ENCODE measurements at places on chromosomes 3 and 15. TPM values are rescaled to one million over a fixed set of nuclear protein-coding genes. Genes with fewer than 3 reads are reported as not detected.

DNA sequence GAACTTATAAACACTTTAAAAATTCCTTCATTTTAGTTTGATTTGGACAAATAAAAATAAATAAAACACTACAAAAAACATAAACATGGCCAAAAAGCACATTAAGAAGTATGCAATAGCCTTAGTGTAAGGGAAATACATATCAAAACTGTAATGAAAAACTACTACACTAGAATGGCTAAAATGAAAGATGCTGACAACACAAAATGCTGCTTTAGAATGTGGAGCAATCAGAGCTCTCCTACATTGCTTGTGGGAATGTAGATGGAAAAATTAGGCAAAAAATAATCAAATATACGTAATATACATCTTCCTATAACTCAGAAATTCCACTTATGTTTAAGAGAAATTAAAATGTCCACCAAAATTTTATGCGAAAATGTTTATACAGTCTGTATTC lies 96.2 kb downstream of the ABI3BP start:
- H3K4me3 ChIP-seq = no peak overlapping the region
- H3K4me1 ChIP-seq = peaks cover 20% of the 10 kb centered on the region
- H3K36me3 ChIP-seq = no peaks in the 10 kb centered on the region
- H3K27me3 ChIP-seq = no peaks in the 10 kb centered on the region
- no peak overlapping the region for H3K27ac ChIP-seq
- DNase-seq = no peak

DNA sequence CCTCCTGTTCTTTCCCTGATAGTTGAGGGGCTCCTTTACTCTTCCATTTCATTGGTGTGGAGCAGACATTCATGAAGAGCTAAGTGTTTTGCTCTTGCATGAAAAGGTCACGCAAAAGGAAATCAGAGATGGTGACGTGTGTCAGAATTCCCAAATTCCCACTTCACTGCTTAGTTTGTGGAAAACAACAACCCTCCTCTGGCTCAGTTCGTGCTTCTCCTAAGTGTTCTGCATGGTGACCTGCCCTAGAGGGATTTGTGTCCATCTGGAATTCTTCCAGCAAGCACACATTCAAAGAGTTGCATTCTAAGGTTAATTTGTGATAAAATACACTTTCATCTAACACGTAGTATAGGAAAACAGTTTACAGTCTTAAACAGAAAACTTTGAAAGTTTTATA lies 95.6 kb downstream of the IMPG2 start:
- DNase-seq = no peak
- H3K27ac ChIP-seq = no peak overlapping the region
- no peaks in the 10 kb centered on the region for H3K36me3 ChIP-seq
- no peak overlapping the region for H3K4me3 ChIP-seq
- H3K27me3 ChIP-seq = no peaks in the 10 kb centered on the region

DNA sequence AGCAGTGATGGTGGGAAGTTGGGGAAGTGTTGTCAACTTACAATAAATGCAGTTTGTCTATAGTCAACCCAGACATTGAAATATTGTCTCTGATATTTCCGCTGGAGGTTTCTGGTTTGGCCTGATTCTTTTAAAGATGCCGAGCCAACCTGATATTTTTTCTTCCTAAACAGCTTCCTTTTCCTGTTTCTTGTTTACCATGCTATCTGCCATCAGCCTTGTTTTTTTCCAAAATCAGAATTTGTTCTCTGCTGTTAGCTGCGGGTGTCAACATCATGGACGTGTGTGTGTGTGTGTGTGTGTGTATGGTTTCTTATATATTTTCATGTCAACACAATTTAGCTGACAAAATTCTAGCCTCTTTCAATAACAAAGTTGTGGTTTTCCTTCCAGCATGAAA lies 41.2 kb upstream of the XCR1 start:
- no peak overlapping the region for H3K27ac ChIP-seq
- no peak overlapping the region for H3K4me3 ChIP-seq
- no peak for DNase-seq
- no peaks in the 10 kb centered on the region for H3K27me3 ChIP-seq

GRCh38 chr3:183381673-183382072 lies 46.7 kb downstream of the MCF2L2 start:
- H3K27me3 ChIP-seq = no peaks in the 10 kb centered on the region
- no peak for DNase-seq
- no peaks in the 10 kb centered on the region for H3K36me3 ChIP-seq

DNA sequence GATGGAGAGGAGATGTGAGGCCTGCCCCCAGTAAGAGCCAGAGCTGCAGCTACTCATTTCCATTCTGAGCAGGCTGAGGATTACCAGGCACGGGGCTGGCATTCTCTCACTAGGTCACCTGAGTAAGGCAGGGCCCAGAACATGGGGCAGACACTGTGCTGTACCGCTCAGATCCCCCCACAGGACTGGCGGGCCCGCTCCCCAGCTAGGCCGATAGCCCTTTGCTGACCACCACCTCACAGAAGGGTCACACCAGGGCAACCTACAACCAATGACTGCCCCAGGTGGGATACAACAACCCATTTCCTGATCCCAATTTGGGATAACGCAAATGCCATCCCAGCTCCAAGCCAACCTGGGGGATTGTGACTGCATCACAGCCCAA lies 52.5 kb downstream of the OXNAD1 start:
- no peaks in the 10 kb centered on the region for H3K4me1 ChIP-seq
- no peaks in the 10 kb centered on the region for H3K36me3 ChIP-seq
- H3K4me3 ChIP-seq = no peak overlapping the region
- H3K27ac ChIP-seq = no peak overlapping the region

DNA sequence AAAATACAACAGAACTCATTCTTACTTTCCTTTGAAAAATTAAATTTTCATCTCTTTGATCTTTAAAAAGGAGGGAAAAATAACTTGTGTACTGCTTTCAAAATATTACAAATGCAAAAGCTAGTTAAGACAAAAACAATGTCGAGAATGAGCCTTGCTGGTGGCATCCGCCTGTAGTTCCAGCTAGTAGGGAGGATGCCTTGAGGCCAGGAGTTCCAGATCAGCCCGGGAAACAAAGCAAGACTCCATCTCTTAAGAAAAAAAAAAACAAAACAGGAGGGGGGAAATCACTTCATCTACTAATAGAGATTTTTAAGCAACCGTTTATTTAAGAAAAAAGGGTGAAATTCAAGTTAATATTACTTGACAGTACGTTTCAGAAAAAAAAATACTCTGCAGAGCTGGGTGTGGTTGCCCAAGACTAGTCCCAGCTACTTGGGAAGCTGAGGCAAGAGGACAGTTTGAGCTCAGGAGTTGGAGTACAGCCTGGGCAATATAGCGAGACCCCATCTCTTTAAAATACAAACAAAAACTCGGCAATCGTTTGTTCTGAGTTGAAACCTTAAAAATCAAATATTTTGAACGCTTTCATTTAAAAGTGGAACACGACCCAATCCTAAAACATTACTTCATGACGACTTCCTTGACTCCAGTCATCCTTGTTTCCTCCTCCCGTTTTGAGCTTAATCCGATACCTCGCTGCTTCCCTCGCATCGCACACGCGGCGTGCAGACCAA lies 1.2 kb downstream of the KPNA1 start:
- peak overlapping the region; percentile 79 for H3K4me3 ChIP-seq
- DNase-seq = no peak
- peaks cover 30% of the 10 kb centered on the region for H3K4me1 ChIP-seq

GRCh38 chr3:33004961-33005360 lies 53.5 kb downstream of the CCR4 start:
- H3K4me1 ChIP-seq = no peaks in the 10 kb centered on the region
- no peaks in the 10 kb centered on the region for H3K27me3 ChIP-seq
- H3K4me3 ChIP-seq = no peak overlapping the region
- no peak overlapping the region for H3K27ac ChIP-seq
- H3K36me3 ChIP-seq = peaks cover 3% of the 10 kb centered on the region
- DNase-seq = no peak

- no peak overlapping the region for H3K27ac ChIP-seq
- no peak for DNase-seq
- H3K4me1 ChIP-seq = peaks cover 9% of the 10 kb centered on the region
- no peaks in the 10 kb centered on the region for H3K36me3 ChIP-seq
- no peaks in the 10 kb centered on the region for H3K27me3 ChIP-seq
- H3K4me3 ChIP-seq = no peak overlapping the region
These were observed 18.2 kb downstream of the ZNF592 start for GRCh38 chr15:84766461-84767035.

DNA sequence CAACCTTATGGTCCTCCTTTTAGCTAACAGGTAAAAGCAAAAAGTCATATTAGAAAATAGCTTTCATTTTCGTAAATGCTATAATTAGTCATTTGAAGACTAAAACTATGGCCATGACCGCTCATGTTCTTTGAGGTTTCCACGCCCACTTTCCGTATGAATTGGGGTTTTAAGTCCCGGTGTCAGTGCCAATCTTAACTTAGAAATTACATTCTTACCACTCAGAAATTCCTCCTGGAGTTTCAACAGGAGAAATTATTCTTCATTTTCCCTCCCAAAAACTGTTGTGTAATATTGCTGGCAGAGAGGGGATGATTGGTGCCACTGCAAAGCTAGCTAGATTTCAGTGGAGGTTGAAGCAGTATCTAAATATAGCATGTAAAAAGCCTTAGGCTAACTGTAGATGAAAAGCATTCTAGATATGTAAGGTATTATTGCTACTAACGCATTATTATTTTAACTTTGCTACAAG lies 71.0 kb upstream of the MDFIC2 start:
- no peaks in the 10 kb centered on the region for H3K27me3 ChIP-seq
- no peak overlapping the region for H3K4me3 ChIP-seq
- no peak for DNase-seq
- no peaks in the 10 kb centered on the region for H3K36me3 ChIP-seq
- no peak overlapping the region for H3K27ac ChIP-seq

DNA sequence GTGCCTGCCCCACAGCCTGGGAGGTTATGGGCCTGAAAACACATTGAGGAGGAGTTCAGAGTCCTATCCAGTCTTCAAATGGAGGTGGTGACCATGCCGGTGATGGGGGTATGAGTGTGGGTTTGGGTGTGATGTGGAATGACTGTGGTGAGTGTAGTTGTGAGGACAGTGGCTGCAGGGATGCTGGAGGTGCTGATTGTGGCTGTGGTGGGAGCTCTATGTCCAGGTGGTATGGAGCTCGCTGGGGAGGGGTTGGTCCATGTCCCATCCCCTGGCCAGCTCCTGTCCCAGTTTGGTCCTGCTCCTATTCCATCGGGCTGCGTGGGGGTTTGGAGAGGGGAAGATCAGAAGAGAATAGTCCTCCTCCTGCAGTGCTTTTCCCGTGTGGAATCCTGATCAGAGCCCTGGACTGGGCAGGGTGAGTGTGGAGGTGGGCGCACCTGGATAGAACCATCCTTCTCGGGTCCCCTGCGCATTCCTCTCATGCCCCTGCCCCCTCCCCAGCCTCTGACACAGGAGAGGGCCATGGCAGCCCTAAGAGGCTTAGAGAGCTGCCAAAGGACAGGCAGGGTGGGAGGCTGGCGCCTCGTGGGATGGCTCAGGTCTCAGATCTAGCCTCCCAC lies 23.0 kb upstream of the GOLGA6C start:
- H3K27ac ChIP-seq = no peak overlapping the region
- no peak for DNase-seq
- no peaks in the 10 kb centered on the region for H3K27me3 ChIP-seq
- H3K4me3 ChIP-seq = no peak overlapping the region

GRCh38 chr15:59420986-59421618 lies 16.9 kb upstream of the FAM81A start:
- H3K4me1 ChIP-seq = no peaks in the 10 kb centered on the region

DNA sequence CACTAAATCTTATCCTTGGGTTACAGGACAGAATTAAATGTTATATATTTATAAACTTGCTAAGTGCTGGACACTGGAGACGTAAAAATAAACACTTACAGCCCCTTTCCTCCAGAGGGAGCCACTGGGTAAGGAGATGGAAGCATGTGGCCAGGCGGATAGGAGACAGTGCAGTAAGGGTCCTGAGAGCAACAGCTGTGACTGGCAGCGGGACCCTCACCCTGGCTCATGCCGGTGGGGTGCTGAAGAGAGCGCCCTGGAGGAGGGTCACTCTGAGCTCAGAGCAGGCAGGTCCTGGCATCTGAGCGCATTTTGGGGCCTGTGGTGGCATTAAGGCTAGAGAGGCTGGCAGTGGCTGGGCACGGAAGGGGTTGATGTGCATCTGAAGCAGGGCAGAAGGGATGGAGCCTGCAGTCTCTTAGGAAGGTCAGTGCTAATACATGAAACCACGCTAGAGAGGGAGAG lies 16.0 kb downstream of the SEC61A1 start:
- no peak for DNase-seq
- no peak overlapping the region for H3K4me3 ChIP-seq
- H3K4me1 ChIP-seq = peaks cover 16% of the 10 kb centered on the region
- no peak overlapping the region for H3K27ac ChIP-seq

DNA sequence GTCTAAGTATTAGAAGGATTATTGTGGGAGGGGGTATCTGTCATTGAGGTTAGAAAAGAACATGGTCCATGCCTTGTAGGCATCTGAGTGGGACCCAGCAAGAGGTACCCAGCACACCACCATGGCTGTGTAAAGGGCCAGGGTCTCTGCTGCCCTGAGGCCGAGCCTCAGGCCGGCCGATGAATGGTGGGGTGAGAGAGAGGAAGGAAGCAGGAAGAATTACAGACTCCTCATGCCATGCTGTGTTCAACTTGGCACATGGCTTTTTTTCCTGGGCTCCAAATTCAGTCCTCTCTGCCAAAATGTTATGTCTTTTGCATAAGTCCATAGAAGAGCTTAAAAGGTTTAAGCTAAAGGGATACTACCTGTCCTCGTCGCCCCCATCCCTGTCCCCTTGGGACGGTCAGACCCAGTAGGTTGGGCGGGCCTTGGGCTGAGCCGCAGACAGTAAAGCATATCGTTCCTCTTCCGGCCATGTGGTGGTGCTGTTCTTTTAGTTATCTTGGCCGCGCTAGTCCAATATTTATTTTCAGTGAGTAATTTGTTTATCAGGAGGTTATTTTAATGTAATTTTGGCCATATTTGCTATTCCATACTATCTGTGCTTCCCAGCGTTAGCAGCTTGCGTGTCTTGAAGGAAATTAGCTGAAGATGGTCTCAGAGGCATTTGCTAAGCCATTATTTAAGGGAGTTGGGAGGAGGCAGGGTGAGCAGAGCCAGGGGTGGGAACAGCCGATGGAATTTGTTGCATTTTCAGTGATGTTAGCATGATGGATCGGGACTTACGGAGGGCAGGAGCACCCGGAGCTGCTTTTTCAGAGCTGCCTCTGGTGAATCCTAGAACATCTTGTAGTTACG lies 152.4 kb downstream of the AGBL1 start:
- no peak overlapping the region for H3K27ac ChIP-seq
- peak overlapping the region; percentile 23 for H3K4me3 ChIP-seq
- H3K36me3 ChIP-seq = no peaks in the 10 kb centered on the region

The STRA6 gene
- total RNA-seq = not detected

The RTP1 gene
- total RNA-seq = not detected

The EIF3J gene
- total RNA-seq = 66.5 TPM

The DUOXA1 gene
- 0.47 TPM for total RNA-seq

The CEP19 gene
- 0.68 TPM for total RNA-seq

The HYKK gene
- total RNA-seq = 6.2 TPM

The TLR9 gene
- total RNA-seq = 0.12 TPM

The BRPF1 gene
- 7.3 TPM for total RNA-seq

All from heart right ventricle (tissue), 16 donors.